ENCODE measurements at places on chromosomes 3 and 15.

DNA sequence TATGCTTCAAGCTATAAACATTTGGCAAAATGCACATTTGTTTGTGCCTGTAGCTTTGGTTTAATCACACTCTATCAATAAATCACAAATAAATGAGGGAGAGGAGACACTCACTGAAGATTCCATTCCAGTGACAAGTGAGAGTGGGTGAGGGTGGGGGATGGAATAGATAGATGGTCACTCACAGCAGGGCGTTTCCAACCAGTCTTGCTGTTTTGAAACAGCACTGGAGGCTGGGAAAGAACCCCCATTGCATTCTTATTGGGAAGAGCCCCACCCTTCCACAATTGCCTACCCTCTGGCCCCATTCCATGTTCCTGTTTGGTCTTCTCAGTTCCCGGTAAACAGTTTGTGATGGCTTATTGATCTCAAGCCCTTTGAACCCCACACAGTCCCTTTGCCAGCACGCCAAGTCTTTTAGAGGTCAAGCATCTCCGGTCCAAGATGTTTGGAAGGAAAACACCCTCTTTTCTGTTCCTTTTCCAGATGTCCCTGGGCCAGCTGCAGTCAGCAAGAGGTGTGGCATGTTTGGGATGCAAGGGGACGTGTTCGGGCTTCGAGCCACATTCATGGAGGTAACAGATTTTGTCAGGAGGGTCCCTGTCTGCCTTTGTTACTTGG lies 30.7 kb downstream of the LMCD1 start:
- no peak for DNase-seq

DNA sequence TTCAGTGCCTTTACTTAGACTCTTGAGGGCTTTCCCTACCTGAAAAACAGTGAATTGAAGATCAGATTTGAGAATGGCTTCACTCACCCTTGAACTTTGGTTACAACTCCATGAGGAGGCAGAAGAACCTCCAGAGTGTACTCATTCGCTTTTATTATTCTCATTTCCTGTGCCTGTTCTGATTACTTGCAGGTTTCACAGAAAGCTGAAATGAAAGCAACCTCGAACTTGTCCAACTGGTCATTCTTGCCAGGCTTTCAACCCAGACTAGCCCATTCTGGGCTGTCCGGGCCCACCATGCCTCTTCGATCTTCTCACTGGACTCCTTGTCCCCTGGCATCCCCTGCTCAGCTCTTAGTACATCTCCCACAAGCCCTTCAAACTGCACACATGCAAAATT lies 20.2 kb upstream of the THUMPD3 start:
- DNase-seq: no peak

GRCh38 chr15:60347480-60348049 lies 50.2 kb downstream of the ANXA2 start:
- no peak for DNase-seq

DNA sequence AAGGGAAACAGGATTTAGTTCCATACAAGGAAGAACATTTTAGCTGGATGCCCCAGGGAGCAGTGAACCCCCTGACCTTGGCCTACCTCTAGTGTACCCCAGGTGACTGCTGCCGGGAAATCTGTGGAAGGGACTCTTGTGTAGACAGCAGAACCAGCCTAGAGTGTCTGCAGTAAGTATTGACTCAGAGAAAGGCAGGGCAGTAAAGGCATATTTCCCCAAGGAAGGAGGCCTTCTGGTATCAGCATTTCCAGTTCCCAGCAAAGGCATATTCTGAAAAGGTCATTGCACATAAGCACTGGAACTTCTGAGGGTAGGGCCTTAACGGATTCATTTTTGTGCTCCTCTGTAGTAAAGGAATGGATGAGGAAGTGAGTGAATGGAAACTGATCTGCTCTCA lies 246.2 kb downstream of the FAM43A start:
- DNase-seq: no peak

GRCh38 chr3:117793622-117794265 lies 1084.2 kb downstream of the TUSC7 start:
- peak; percentile 0 for DNase-seq

DNA sequence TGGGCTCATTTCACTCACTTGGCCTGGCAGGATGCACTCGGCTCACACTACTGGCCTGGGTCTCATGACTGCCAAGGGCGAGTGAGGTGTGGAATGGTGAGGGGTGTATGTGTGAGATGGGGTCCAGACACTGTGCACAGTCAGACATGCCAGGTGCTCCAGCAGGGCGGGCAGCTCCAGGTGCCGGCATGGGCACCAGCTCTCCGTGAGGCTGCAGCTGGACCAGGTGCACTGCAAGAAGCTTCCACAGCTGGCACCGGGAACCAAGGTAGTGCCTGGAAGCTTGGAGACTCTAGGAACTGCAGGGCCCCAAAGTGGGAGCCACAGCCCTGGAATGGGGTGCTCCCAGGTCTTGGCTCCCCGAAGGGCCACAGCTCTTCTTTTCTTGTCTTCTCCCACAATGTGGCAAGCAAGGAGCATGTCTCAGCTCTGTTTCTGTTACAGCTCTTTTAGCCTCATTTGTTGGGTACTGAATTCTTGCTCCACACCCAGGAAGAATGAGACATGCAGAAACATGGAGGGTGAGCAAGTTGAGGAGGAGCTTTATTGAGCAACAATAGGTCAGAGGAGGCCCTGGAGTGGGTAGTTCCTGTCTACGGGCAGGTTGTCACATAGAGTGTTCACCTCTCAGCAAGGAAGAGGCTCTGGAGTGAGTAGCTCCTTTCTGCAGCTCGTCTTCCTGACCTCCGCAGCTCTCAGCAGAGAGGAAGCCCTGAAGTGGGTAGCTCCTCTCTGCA lies 762.8 kb downstream of the CADM2 start:
- no peak for DNase-seq

GRCh38 chr3:45124352-45124751 lies 21.8 kb downstream of the CDCP1 start:
- DNase-seq: peak; percentile 50

All from cardiac muscle cell (in vitro differentiated cells and primary cell).